ENCODE measurements at places on chromosomes 16 and 17.

GRCh38 chr17:15122857-15123256 lies 142.3 kb downstream of the PMP22 start:
- DNase-seq, result no peak

GRCh38 chr17:64635647-64636305 lies 26.3 kb downstream of the SMURF2 start:
- DNase-seq, result no peak

DNA sequence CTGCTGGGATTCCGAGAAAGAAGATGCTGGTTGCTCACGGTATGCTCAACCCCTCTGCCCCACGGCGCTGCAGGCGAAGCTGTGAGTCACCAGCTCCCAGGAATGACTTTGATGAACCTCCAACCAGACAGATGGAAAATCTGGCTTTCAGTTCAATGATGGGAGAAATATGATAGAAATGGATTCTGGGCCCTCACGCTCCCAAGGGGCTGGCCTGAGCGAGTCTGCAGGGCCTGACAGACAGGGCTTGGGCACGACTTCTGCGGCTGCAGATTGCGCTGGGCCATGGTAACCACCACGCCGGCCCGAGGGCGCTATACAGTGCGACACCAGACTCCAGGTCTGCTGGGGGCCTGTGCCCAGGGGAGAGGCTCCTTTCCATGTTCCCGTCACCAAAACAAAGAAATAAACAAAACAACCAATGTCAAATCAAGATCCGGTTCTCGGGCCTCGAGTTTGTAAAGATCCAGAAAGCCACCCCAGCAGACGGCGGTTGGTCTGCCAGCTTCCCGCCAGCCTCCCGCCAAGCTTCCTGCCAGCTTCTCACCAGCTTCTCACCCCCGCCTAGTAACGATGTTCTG lies 11.1 kb upstream of the ABR start:
- DNase-seq, result no peak

GRCh38 chr17:44533533-44534246 lies 23.6 kb upstream of the FZD2 start:
- peak; percentile 88 for DNase-seq

DNA sequence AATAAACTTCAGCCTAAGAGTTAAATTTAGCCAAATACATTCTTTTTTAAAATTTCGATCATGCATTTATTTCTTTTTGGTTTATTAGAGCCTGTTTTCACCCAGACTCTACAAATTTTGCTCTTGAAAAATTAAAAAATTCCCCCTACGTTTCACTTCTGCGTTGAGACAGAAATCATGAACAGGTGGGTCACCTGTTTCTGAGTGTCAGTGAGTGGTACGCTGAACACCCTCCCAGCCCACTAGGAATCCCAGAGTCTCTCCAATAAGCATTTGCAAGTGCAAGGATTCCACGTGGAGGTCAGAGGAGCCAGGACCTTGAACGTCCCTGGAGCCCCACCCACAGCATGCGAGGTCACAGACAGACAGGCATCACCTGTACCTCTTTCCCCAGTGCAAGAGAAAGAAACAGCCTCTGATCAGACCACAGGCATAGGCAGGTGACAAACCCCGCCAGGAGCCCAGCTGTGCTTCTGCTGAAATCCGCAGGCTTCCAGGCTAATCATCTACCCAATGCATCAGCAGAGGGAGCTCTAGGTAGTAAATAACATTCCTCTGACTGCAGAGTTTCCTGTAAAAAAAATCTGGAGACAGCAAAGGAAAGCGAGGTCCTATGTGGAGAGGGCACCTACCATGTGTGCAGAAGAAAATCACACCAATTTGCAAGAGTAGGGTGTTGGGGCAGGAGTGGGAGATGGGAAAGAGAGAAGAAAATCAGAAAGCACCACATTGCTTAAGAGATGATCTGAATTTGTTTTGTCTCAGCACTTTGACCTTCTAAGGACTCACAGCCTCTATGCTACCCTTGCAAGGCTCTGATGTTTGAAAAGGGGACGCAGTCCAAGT lies 5.9 kb upstream of the XYLT1 start:
- DNase-seq, result peak; percentile 73

DNA sequence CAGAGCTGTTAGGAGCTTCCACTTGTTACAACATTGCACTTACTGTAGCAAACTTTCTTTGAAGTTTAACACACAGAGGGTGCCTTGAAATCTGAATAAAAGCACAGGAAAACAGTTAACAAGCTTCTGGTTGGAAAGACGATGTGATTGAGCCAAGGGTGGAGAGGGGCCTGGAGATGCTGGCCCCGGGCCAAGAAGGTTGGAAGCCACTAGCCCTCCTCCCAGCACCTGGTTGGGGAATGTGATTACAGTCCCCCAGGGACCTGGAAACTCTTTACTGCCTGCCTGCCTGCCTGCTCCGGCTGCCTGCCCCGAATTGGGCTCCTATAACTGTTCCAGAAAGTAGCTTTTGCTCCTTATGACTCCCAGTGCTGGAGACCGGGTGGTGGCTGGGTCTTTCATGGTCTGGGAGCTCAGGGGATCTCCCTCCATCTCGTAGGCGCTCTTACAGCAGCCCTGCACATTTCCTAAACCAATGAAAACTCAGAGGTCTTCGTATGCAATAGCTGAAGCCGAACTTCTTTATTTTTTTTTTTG lies 48.0 kb upstream of the ZFHX3 start:
- no peak for DNase-seq

- DNase-seq, result no peak
Observed at GRCh38 chr16:29304251-29304650, 102.3 kb downstream of the NPIPB11 start.

GRCh38 chr17:56700919-56701420 lies 107.5 kb downstream of the NOG start:
- no peak for DNase-seq

DNA sequence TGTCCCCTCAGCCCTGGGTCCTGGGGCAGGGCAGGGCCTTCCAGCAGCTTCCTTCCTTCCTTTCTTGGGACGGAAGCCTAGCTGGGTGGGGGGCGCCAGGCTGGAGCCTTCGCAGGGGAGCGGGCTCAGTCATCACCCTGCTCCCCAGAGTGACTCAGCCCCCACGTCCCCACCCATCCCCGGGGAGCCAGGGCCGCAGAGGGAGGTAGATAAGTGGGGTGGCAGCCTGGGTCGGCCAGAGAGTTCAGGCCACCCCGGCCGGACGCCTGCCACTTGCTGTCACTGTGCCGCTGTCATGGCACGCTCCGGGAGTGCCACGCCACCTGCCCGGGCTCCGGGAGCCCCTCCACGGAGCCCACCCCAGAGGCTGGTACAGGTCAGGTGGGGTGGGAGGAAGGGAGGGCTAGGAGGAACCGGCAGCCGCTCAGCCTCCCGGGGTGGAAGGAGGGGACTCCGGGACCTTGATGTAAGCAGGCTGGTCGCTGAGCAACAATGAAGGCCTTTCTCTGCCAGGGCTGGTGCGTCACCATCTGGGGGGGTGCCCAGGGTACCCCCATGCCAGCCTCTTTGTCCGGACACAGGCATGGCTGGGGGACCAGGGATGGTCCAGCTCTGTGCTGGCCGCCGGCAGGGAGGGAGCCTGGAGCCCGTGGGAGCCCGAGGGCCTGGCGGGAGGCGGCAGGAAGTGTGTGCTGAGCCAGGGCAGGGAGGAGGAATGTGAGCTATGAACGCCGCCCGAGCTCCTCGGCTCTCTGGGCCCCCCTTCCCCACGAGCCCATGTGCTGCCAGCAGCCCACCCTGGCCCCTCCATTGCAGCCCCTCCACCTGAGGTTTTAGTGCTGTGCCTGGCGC lies 6.6 kb downstream of the NHERF2 start:
- no peak for DNase-seq
